A549 treated with Mapracorat at 1 μM for 4 hours (cell line): ENCODE measurements at places on chromosomes 12 and 14. TPM values are rescaled to one million over a fixed set of nuclear protein-coding genes. Genes with fewer than 3 reads are reported as not detected.

LHX5 gene
- not detected in 5 replicates for total RNA-seq

PRPH gene
- 1.5 to 1.9 TPM (median 1.7 TPM) in 5 replicates for total RNA-seq

GPR132 gene
- 0.40 to 0.70 TPM (median 0.56 TPM) in 5 replicates for total RNA-seq

AKAP6 gene
- 0.30 to 0.55 TPM (median 0.47 TPM) in 5 replicates for total RNA-seq

PDE3A gene
- total RNA-seq: 2.3 to 3.9 TPM (median 3.1 TPM) in 5 replicates
